ENCODE measurements at places on chromosomes 11 and 22.
A peak's percentile ranks its signal among the peaks of the same experiment; 100 is the strongest.

DNA sequence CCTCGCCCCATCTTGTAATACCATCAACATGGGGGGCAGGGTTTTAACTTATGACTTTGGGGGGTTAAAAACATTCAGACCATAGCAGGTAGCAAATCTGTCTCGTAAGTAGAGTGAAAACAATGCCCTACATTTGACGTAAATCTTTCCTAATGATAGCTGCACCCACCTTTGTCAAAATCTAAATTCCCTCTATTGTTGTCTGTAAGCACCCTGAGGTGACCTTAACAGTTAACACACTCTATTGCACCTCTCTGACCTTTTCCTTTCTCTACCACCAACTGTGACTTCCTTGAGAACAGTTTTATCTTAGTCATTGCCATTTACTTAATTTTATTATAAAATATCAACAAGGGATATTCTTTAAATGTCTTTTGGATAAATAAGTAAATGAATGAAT, 1024.9 kb upstream of the CNTN5 start:
- no peak for DNase-seq

DNA sequence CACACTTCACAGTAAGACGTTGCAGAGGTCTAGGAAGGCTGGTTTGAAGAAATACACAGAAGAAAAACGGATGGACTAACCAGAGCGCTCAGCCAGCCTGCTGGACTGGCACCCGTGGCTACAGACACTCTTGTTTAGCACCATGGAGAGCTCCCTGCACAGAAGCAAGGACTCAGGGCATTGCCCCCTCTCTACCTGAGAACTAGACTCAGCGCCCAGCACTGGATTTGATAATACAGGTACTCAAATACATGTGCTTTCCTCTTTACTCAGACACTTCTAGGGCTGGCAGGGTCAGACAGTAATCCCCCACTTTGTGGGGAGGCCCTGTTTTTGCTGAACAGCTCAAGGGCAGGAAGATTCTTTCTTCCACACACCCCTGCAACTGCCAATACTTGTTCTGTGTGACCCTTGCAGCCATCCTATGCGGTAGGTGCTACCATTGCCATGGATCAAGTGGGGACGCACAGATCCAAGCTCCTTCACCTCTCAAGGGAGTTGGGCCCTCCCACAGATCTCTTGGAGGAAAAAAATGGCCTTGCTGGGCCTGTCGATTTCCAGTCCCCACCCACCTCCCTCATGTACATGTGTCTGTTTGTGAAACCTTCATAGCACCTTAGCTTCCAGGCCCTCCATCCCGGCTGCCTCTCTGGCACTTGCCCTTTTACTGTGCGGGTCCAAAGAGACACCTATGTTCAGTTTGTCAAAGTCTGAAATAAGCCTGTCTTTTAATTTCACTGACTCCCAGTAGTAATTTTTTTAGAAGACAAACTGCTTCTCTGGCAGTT, 5.1 kb upstream of the P2RX6 start:
- peak; percentile 59 for DNase-seq

- DNase-seq, result no peak
Measured at GRCh38 chr11:44684859-44685281, 41.9 kb upstream of the TSPAN18 start.

- no peak for DNase-seq
Measured at GRCh38 chr11:118232659-118233058, 7.8 kb upstream of the JAML start.

GRCh38 chr22:29520851-29521250, 32.7 kb downstream of the THOC5 start:
- DNase-seq, result no peak

DNA sequence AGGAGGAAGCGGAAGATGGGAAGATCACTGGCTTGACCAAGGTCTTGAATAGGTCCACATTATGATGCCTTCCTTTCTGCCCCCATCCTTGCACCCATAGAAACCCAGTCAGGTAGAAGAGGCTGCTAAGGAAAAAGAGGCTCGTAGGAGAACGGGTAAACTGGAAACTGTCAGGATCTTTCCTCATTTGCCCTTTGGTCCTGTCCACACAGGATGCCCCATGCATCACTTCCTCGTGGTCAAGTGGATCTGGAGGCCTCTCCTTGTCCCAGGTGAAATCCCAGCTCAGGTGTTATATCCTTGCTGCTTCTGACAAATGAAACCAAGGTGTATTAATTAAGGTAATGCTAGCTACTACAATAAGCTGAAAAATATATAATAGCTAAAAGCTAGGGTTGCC, 8.0 kb upstream of the ZBTB16 start:
- DNase-seq, result no peak

DNA sequence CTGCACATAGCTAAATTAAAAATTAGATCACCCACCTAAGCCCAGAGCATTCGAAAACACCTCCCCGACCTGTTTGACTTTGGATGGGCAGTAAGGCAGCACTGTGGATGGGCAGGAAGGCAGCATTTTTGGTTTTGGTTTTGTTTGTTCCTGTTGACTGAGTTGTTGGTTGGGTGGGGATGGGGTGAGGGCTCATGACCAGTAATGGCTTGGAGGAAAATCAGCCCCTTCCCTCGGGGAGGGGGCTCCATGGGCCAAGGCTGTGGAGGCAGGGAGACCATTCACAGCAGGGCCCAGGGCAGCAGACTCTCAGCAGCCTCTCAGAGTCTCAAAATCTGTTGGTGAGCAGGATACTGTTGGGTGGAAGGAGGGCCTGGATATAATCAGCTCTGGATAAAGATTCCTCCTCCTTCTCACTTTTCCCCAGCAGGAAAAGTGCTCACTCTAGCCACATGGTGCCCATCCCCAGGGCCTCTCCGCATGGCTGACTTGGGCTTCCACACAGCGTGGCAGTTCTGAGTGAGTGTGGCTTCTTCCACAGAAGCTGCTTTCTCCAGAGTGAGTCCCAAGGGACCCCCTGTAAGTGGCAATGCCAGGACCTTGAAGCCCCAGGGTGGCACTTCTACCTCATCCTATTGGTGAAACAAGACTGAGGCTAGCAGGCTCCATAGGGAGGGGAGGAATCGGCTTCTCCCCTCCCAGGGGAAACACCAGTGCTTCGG, 1491.2 kb downstream of the BRD1 start:
- no peak for DNase-seq

- DNase-seq, result peak; percentile 60
Measured at GRCh38 chr22:25777870-25778269, 35.9 kb downstream of the MYO18B start.

GRCh38 chr11:94537031-94537600, 6.6 kb upstream of the FUT4 start:
- DNase-seq, result no peak

GRCh38 chr11:87437133-87437843, 399.6 kb downstream of the TMEM135 start:
- DNase-seq, result no peak

GRCh38 chr22:42561856-42562255, 8.1 kb downstream of the SERHL2 start:
- no peak for DNase-seq

DNA sequence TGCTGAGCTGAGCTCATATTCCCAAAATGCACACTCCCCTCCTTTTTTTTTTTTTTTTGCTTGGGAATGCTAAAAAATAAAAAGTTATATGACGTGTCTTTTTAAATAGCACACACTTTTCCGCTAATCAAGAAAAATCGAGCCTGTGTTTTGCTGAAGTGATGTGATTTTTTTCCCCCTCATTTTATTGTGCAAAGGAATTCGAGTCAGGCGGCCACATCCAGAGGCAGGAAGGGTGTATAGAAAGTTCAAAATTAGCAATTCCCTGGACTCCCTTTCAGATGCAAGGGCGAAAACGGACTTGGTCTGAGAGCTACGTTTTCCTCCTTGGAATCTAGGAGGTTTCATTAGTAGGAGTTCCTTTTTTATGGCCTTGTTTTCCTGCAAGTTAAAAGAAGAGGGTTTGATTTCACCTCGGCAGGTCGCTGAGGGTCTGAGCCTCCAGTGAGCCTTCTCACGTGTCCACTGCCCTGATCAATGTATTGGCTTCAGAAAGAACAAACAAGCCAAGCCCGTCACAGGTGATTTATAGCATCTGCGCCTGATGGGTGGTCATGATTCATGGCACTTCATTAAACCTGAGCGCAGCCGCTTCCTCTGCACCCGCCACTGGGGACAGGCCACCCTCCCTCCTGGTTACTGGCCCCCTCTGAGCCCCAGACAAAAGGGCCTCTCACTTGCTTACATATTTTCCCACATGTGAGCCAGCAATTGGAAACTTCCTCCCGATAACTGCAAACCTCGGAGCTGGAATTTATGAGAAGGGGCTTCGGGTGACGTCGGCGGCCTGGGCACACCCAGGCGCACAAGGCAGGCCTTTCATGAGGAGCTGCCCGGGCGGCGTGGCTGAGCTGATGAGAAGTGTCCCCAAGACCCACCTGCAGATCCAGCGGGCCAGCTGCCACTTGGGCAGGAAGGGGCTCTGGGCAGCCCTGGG, 64.4 kb upstream of the LINC01488 start:
- no peak for DNase-seq

DNA sequence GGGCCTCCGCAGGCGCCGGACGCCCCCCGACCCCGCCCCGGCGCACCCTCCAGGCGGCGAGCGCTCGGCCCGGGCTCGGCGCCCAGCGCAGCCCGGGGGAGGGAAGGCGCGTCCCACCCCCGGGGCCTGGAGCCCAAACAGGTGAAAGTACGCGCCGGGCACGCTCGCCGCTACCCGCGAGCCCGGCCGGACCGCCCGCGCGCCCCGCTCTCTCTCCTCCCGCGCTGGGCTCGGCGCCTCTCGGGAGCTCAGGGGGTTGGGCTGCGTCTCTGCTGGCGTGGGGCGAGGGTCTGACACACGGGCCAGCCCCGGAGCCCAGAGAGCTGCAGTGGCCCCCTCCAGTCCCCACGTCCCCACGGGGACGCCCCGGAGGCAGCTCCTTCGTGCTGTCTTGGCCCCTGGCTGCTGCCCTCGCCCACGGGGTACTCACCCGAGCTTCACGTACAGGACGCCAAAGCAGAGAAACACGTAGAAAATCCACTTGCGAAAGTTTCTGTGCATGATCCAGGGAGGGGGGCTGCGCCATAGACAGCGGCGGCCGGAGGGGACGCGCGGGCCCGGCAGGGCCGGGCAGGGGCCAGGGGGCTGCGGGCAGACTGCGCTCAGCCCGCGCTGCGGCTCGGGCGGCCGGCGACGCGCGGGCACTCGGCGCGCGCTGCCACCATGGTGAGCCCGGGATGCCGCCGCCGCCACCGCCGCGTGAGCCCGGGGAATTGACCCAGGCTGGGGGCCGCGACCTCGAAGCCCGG, 534 bp downstream of the WNT7B start:
- DNase-seq, result no peak

GRCh38 chr11:1258401-1259075, 35.7 kb downstream of the MUC5B start:
- no peak for DNase-seq

Data from GM12865 (cell line).